ENCODE measurements at places on chromosomes 7 and 10.

GRCh38 chr7:106035568-106035967, 72.5 kb downstream of the CDHR3 start:
- DNase-seq, result no peak

DNA sequence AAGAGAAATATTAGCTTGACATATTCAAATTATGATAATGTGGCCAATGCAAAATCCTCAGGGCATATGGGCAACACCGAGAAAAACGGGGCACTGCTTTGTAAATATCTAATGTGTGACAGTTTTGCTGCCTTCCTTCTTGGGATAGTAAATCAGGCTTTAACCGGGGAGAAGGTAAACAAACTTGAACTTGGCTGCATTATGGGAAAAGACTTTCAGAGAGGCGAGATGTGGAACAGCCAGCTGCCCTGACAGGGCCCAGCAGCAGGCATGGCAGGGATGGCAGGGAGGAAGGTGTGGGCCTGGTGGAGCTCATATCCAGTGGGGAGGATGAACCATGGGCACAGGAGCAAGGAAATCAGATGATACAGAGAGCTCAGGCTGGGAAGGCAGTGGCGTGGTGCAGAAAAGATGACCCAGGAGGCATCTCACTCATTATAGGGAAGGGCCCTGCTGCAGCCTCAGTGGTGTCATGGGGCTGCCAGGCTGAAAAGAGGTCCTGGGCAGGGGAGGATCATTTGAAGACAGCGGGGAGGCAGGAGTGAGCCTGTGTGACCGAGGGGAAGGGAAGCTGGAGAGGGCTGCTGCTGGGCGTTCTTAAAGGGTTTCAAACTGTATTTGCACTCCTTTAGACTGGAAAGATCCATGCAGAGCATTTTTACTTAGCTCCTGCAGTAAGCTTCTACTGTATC, 26.7 kb downstream of the CXCL12 start:
- DNase-seq, result no peak

DNA sequence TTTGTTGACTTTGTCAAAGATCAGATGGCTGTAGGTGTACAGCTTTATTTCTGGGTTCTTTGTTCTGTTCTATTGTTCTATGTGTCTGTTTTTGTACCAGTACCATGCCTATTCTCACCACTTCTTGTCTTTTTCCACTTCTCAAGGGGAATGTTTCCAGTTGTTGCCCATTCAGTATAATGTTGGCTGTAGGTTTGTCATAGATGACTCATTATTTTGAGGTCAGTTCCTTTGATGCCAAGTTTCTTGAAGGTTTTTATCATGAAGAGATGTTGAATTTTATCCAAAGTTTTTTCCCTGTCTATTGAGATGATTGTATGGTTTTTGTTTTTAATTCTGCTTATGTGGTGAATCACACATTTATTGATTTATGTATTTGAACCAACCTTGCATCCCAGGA, 216.7 kb upstream of the RNF32 start:
- DNase-seq, result no peak

DNA sequence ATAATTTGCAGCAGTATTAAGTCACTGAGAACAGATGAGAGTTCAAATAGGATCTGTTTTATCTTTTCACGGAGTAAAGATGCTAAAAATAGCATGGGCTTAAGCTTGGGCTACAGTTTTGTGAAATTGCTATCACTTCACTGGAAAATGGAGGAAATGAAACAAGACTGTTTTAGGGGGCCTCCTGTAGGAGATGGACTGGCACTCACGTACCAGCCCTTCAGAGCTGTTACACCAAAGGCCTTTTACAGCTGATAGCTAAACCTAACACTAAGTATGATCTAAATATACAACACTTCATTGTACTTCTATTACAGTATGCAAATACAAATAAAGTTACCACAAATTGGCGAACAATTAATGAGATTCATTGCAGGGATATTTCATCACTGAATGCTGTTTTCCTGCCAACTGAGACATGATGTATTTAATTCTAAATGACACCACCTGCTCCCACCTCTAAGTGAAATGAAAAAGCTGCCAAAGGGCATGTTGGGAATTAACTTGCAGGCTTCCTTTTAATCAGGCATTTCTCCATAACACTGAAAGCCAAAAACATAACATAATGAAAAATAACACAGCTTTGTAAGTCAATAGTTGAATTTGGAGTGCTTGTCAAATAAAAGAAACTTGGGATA, 304.5 kb upstream of the LRRN3 start:
- no peak for DNase-seq

GRCh38 chr7:116395141-116395791, 104.3 kb upstream of the CAV2 start:
- DNase-seq, result peak; percentile 62
